BJ (cell line): ENCODE measurements at places on chromosomes 16 and 17.

DNA sequence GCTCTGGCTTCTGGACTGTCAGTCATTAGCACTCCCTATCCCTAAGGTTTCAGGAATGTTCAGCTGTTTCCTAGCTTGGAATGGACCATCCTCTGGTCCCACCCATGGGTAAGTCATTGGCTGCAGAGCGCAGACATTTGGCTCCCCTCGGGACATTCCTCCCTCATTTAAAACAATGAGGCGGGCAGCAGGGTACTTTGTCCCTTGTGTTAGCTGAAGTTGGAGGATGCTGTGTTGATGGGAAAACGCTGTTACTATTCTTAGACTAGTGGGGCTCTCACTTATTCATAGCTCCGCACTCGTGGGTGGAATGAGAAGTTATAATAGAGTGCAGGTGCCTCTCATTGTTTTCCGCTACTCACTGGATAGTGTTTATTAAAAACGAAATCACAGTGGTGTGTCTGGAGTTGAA is 673.8 kb downstream of the WWOX start:
- DNase-seq, result no peak

GRCh38 chr16:75476817-75477216 is 12.3 kb upstream of the TMEM170A start:
- DNase-seq, result no peak

- no peak for DNase-seq
Measured at GRCh38 chr16:4954714-4955113, 3.4 kb upstream of the SEC14L5 start.

- no peak for DNase-seq
Measured at GRCh38 chr17:76213491-76213890, 26.8 kb downstream of the RNF157 start.

DNA sequence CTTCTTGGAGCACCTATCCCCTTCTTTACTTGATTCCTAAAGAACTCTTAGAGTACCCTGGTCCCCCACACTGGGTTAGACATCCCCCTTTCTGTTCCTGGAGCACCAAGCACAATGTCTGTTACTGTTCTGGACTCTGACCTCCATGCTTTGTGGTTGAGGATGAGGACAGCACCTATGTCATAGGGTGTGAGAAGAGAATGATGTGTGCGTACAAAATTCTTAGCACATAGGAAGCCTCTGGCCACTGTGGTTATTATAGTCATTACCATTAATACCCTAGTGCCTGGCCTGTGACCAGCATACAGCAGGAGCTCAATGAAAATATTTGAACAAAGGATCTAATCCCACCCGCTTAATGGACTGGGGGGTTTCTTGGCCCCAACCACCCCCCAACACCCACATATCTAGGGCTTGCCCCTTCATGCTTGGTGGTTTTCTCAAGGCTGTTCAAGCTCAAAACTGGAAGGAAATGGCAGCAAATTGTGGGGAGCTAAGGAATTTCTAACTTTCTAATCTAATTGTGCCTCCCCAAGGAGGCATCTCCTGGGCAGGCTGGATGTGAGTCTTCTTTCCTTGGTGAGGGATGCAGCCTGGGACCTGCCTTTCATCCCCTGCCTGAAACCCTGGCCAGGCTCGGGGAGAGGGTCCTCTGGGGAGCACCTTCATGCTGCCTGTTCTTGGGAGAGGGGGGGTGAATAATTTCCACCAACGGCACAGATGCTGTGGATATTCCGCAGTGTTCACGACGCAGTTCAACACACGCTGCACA is 1.5 kb upstream of the CMIP start:
- no peak for DNase-seq

- DNase-seq, result no peak
Measured at GRCh38 chr17:56933868-56934267, 20.0 kb upstream of the TRIM25 start.

- DNase-seq, result no peak
Measured at GRCh38 chr16:84423416-84423837, 55.1 kb downstream of the ATP2C2 start.

DNA sequence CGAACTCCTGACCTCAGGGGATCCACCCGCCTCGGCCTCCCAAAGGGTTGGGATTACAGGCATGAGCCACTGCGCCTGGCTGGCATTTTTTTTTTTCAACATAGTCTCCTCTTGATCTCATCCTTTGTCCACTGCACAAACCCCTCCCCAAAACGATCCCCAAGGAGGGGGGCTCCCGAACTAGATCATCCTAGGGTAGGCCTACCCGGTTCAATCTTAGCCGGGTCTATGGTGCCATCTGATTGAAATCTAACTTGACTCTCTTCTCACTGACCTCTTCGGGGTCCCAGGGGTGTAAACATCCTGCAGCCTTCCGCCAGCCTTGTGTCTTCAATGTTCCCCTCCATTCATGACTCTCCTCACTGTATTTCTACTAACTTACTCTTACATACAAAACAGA is 140.5 kb upstream of the CRHR1 start:
- no peak for DNase-seq

- no peak for DNase-seq
Measured at GRCh38 chr16:57663917-57664661, 4.0 kb upstream of the ADGRG3 start.

DNA sequence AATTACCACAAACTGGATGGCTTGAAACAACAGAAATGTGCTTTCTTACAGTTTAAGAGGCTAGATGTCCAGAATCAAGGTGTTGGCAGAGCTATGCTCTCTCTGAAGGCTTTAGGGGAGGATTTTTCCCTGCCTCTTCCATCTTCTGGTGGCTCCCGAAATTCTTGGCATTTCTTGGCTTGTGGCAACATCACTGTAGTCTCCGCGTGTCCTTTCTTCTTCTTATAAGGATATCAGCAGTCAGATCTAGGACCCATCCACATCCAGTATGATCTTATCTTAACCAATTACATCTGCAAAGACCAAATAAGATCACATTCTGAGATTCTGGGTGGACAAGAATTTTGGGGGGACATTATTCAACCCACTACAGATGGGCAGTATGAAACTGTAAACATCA is 119.2 kb upstream of the PMFBP1 start:
- no peak for DNase-seq

DNA sequence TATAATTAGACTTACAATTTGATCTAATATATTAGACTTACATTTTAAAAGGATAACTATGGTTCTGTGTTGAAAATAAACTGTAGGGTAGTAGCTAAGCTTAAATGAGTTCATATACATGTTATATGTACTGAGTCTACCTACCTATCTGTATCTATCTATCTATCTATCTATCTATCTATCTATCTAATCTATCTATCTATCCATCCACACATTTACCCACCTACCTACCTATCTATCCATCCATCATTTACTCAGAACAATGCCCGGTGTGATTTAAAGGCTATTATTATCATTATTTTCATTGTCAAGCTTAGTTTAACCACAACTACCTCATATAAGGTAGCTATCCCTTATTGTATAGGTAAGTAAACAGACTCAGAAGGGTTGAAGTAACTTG is 7.0 kb downstream of the KRT10 start:
- DNase-seq, result no peak

DNA sequence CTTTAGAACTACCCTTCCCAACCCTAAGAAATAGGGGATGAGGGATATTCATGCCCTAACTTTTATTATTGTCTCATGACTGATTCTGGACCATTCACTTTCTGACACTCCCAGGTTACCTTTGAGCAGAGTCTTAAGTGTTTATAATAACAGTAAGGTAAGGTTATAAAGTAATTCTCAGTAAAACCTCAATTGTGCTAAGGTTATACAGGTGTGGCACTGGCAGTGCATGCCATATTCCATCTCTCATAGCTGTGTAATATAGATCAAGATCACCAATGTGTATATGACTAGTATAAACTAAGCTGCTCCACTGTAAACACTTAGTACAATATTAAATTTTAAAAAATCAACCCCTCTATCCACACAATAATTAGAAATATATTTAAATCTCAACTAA is 89.1 kb downstream of the KCNJ2 start:
- DNase-seq, result no peak
